ENCODE measurements at places on chromosomes 7 and 10.

- no peak for DNase-seq
Measured at GRCh38 chr10:119290301-119291048, 83.1 kb downstream of the GRK5 start.

DNA sequence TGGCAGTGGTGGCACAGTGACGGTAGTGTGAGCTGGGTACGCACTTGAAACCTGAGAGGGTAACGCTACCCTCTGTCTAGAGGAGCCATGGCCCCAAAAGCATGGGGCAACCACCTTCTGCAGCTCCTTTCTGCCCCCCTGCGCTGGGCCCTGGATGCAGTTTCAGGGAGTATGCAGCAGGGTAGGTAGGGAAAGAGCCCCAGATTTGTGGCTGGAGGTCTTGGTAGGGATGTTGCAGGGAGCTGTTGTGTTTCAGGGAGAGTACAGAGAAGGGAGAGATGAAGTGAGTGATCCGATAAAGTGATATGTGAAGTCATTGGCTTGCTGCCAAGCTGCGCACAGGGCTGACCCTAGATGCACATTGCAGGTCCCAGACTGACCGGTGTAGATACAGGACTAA is 2.7 kb upstream of the PGAM2 start:
- DNase-seq: no peak

GRCh38 chr7:50858528-50859245 is 76.0 kb upstream of the GRB10 start:
- no peak for DNase-seq

DNA sequence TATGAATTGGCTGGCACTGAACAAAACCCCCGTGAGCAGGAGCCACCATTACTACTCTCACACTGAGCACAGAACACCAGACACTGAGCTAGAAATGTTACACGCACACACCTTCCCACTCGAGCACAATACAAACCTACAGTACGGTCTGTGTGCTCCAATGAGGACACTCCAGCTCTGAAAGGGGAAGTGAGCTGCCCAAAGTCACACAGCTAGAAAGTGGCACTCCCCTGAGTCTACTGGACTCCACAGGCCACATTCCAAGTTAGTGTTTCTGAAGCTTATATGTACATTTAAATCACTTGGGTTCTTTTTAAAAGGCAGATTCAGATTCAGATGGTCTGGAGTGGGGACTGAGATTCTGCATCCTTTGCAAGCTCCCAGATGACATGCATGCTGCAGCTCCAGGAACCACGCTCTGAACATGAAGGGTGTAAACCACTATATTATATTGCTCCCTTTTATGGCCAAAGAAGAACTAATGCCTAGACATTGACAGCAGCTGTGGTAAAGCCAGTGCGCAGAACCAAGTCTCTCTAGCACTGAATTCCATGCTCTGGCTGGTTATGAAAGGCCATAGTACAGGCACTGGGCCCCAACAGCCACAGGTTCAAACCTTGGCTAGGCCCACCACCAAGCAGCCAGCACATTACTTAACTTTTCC is 77.1 kb downstream of the FRMPD2 start:
- DNase-seq: no peak

GRCh38 chr7:112515989-112516388 is 35.2 kb downstream of the LSMEM1 start:
- DNase-seq: no peak

DNA sequence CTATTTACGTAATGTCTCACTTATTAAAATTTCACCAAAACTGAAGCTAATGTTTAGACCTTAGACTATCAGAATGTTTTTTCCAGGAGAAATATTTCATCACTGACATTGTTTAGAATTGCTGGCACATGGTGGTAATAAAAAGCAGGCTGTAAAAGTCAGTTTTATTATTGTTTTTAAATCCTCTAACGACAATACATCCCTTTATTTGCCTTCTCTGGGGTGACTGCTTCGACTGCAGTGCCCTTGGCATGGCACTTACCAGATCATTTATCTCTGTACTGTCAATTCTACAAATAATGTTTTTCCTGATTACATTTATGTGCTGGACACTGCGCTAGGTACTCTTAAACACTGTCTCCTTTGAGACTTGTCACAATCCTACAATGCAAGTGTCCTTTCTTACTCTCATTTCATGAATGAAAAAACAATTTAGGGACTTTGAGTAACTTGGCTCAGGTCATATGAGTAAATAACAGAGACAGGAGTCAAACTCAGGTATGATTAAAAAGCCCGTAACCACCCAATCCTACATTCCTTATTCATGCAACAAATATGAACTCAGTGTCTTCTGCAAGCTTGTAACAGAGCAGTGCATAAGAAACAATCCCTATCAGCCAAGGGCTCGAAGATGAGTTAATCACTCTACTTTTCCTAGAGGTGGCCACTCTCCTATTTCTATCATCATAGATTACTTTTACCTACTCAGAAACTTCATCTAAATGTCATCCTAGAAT is 5.6 kb upstream of the ING3 start:
- DNase-seq: no peak

DNA sequence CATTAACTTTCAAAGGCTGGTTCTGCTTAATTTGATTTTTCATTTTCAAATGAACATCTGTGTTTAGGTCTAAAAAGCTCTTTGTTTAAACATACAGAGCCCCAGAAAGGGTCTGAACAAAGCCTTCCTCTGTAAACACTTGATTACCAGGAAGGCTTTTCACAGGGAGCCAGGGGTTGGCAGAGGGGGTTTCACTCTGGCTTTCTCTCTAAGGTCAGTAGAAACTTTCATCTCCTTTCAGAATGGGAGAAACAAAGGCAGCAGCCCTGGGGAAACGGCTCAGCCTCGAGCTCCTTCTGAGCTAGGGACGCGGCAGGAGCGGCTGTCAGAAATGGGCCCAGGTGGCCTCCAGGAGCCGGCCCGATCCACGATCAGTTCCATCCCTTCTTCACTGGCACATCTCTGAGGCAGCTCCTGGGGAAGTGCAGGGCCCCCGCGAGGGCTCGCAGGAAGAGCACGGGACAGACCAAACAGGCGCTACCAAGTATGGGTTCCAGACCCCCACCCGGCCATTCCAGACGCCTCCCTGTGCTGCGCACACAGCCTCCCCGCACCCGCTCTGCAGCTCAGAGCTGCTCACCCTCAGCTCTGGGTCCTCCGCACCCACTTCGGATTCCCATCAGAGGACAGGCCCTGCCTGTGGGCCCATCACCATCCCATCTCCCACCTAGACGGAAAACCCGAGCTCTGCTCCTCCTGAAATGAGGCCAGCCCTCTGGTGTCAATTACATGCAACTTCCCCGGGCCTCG is 124.1 kb downstream of the MAD1L1 start:
- DNase-seq: no peak

Data from BJ (cell line).